ENCODE measurements at places on chromosomes 1 and 21.

- no peak for DNase-seq
These were observed 627 bp upstream of the DLGAP3 start for GRCh38 chr1:34929853-34930701.

DNA sequence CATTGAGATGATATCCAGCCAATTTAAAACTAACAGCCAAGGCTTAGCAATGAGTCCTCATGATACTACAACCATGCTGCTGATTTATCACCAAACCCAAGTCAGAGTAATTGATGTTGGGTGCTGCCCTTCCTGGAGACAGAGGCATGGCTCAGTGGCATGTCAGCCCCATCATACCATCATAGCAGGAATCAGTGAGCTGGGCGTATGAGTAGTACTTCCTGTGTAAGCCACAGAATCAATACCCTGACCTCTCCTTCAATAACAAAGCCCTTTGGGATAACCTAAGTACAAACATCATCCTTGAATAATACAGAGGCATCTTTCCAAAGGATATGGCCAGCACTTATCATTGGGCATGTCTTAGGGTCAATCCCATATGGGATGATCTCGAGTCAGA lies 3.0 kb upstream of the LCE1E start:
- no peak for DNase-seq

- DNase-seq, result no peak
These were observed 555.9 kb downstream of the LMO4 start for GRCh38 chr1:87884581-87884980.

DNA sequence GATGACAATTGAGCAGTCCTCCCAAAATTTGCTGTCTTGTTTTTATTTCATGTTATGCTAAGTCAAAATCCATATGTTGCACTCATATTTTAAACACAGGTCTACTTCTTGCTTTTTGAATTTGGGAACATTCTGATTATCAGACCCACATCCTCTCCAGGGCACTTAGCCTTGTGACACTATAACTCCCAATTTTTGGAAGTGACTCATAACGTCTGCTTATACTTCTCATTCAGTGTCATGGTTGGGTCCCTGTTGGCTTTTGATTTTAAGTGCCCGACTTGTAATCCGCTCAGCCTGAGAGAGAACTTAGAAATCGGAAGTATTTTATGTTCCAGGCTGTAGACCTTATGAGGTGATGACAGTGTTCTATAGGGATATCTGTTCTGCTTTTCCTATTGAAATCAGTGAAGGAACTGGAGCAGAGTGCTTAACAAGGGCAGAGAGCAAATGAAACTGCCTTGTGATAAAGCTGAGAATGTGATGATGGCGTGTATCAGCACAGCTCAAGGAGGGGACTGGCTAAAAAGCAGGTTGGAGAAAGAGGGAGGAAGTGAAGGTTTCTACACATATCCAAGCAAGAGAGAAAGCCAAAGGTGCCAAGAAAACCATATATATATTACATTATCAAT lies 136.0 kb downstream of the HLX start:
- no peak for DNase-seq

- DNase-seq, result no peak
These were observed 754 bp upstream of the LSS start for GRCh38 chr21:46229133-46229922.

GRCh38 chr1:16348414-16349182 lies 3.7 kb downstream of the FBXO42 start:
- DNase-seq, result no peak

GRCh38 chr1:173616859-173617258 lies 14.0 kb upstream of the SLC9C2 start:
- DNase-seq, result no peak

GRCh38 chr21:45391743-45392572 lies 13.0 kb upstream of the COL18A1 start:
- DNase-seq, result no peak

Data from stimulated activated CD4-positive, alpha-beta T cell treated with anti-CD3 and anti-CD28 coated beads, Interleukin-1b, Interleukin-23, amount 100 ng/mL, for 1 hour (primary cell).